Endodermal cell (in vitro differentiated cells): ENCODE measurements at places on chromosomes 2 and 18. TPM values are rescaled to one million over a fixed set of nuclear protein-coding genes. Genes with fewer than 3 reads are reported as not detected.

- H3K4me1 ChIP-seq: no peaks in the 10 kb centered on the region
- no peaks in the 10 kb centered on the region for H3K27me3 ChIP-seq
- H3K36me3 ChIP-seq: no peaks in the 10 kb centered on the region
- DNase-seq: no peak
- no peak overlapping the region for H3K4me3 ChIP-seq
These were observed 140.4 kb upstream of the VRK2 start for GRCh38 chr2:57906152-57906732.

GRCh38 chr2:241272303-241273209 is 42.9 kb downstream of the HDLBP start:
- H3K27me3 ChIP-seq: no peaks in the 10 kb centered on the region
- DNase-seq: peak; percentile 80
- peak overlapping the region; percentile 84 for H3K4me3 ChIP-seq
- H3K4me1 ChIP-seq: peaks cover 9% of the 10 kb centered on the region
- no peak overlapping the region for H3K27ac ChIP-seq
- peaks cover 18% of the 10 kb centered on the region for H3K36me3 ChIP-seq

GRCh38 chr2:208782097-208782496 is 375.5 kb downstream of the PTH2R start:
- H3K36me3 ChIP-seq: no peaks in the 10 kb centered on the region
- no peaks in the 10 kb centered on the region for H3K27me3 ChIP-seq
- no peak for DNase-seq

SMYD1 gene
- total RNA-seq: 0.21 TPM in 1 of 3 replicates, not detected in the others

DNA sequence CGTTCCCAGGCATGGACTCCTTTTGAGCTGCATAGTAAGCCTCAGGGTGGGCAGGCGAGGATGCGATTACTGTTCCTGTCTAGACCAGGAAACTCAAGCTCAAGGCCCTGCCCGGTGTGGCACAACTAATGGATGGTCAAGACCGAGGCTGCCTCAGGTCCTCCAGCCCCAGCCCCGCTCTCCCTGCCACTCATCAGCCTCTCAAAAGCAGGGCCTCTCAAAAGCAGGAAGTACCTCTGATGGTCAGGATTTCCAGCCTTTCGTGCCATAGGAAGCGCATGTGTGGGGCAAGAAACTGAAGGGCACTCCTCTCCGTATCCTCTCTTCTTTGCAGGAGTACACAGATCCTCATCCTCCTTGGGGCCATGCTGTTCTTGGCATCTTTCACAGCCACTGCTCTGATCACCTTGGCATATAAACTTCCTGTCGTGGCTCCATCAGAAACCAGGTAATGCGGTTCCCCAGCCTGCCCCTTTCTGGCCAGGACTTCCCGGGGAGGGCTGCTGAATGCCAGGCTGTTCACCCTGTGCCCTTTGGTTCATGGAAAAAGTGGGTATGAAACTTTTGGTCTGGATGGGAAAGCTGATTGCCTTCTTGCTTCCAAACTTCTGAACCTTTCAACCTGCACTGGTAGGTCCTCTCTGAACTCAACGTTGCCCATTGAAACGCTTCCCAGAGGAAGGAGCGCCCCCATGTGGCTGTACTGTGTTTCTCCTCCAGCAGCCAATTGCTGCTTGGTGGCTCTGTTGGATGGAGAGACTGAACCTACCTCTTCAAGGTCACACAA is 82.8 kb upstream of the SEC11C start:
- H3K36me3 ChIP-seq: no peaks in the 10 kb centered on the region
- DNase-seq: peak; percentile 96
- H3K4me3 ChIP-seq: no peak overlapping the region

GRCh38 chr2:219057709-219058540 is 2.8 kb downstream of the IHH start:
- peak; percentile 95 for DNase-seq
- peaks cover 98% of the 10 kb centered on the region for H3K27me3 ChIP-seq
- H3K4me3 ChIP-seq: peak overlapping the region; percentile 79
- H3K36me3 ChIP-seq: no peaks in the 10 kb centered on the region
- H3K27ac ChIP-seq: no peak overlapping the region
- peaks cover 11% of the 10 kb centered on the region for H3K4me1 ChIP-seq

DNA sequence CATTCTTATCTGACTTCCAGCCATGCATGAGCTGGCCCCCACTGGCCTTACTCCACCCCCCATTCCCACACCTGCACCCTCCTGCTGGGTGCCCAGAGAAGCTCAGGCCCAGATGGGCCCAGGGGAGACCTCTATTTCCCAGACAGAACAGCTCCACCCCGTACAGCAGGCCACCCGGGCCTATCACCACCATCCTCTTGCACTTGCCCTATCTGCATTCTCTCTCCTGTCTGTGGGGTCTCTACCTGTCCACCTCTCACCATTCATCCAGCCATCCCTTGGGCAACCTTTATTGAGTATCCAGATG is 25.3 kb upstream of the TNS1 start:
- DNase-seq: no peak
- H3K27me3 ChIP-seq: peaks cover 9% of the 10 kb centered on the region
- no peaks in the 10 kb centered on the region for H3K4me1 ChIP-seq
- H3K36me3 ChIP-seq: no peaks in the 10 kb centered on the region
- no peak overlapping the region for H3K27ac ChIP-seq
- no peak overlapping the region for H3K4me3 ChIP-seq

- H3K36me3 ChIP-seq: no peaks in the 10 kb centered on the region
- DNase-seq: no peak
- peak overlapping the region; percentile 50 for H3K27ac ChIP-seq
- no peaks in the 10 kb centered on the region for H3K27me3 ChIP-seq
- no peak overlapping the region for H3K4me3 ChIP-seq
These were observed 198.3 kb downstream of the GLI2 start for GRCh38 chr2:120933693-120934573.

DNA sequence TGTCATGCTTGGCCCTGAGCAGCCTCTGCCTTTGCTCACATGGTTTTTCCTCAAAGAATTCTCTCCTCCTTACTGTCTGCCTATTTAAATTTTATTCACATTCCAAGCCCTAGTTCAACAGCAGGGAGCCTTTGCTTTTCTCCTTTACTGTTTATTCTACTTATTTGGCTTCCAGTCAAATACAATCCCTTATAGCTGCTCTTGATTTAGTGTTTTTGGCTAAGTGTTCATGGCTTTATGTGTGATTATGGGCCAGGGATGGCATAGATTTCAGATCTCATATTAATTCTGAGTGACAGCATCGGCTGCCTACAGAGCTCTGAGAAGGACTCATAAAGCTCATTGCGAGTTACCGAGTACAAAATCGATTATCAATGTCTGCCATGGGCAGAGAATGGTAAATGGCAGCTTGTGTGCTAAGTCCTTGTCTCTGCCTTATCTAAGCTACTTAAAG is 106.7 kb downstream of the METTL8 start:
- peak; percentile 68 for DNase-seq
- H3K4me3 ChIP-seq: peak overlapping the region; percentile 54
- no peaks in the 10 kb centered on the region for H3K27me3 ChIP-seq

IGFBP5 gene
- total RNA-seq: 3.6 and 4.3 TPM in 2 replicates

PJVK gene
- total RNA-seq: 4.5 to 5.5 TPM (median 4.7 TPM) in 3 replicates

CNOT11 gene
- 46.1 and 50.0 TPM in 2 replicates for total RNA-seq

DNA sequence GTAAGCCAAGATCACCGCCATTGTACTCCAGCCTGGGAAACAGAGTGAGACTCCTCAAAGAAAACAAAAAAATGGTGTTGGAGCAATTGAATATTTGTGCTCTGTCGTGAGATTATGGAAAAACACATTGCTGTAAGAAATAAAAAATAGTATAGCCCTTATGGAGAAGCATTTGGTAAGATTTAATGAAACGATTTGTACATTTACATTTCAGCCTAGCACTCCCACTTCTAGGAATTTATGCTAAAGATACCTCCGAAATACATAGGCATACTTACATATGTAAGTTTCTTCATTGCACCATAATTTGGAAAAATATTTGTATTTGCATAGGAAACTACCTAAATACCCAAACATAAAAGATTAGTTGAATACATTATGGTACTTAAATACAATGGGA is 8.7 kb upstream of the DTNB start:
- H3K27me3 ChIP-seq: no peaks in the 10 kb centered on the region
- no peaks in the 10 kb centered on the region for H3K4me1 ChIP-seq
- DNase-seq: no peak
- H3K27ac ChIP-seq: no peak overlapping the region
- H3K4me3 ChIP-seq: no peak overlapping the region

GRCh38 chr18:25282282-25282681 is 69.7 kb downstream of the ZNF521 start:
- H3K4me3 ChIP-seq: no peak overlapping the region
- H3K36me3 ChIP-seq: no peaks in the 10 kb centered on the region
- peaks cover 3% of the 10 kb centered on the region for H3K4me1 ChIP-seq
- no peaks in the 10 kb centered on the region for H3K27me3 ChIP-seq

CRYBA2 gene
- total RNA-seq: 2.4 and 3.5 TPM in 2 replicates

SCN2A gene
- 0.02 to 0.23 TPM (median 0.15 TPM) in 3 replicates for total RNA-seq

- H3K36me3 ChIP-seq: no peaks in the 10 kb centered on the region
- H3K27me3 ChIP-seq: no peaks in the 10 kb centered on the region
- H3K4me3 ChIP-seq: no peak overlapping the region
- no peaks in the 10 kb centered on the region for H3K4me1 ChIP-seq
- H3K27ac ChIP-seq: no peak overlapping the region
- DNase-seq: no peak
These were observed 12.5 kb upstream of the TGOLN2 start for GRCh38 chr2:85340034-85340892.

KIAA2012 gene
- total RNA-seq: 0.19 to 0.72 TPM (median 0.62 TPM) in 3 replicates

- DNase-seq: peak; percentile 38
- no peaks in the 10 kb centered on the region for H3K27me3 ChIP-seq
- no peaks in the 10 kb centered on the region for H3K4me1 ChIP-seq
- H3K27ac ChIP-seq: no peak overlapping the region
These were observed 18.2 kb upstream of the GPR55 start for GRCh38 chr2:230942920-230943896.

GRCh38 chr18:32468147-32468845 is 2.4 kb downstream of the GAREM1 start:
- no peak overlapping the region for H3K4me3 ChIP-seq
- H3K27ac ChIP-seq: no peak overlapping the region
- H3K36me3 ChIP-seq: no peaks in the 10 kb centered on the region
- H3K27me3 ChIP-seq: peaks cover 16% of the 10 kb centered on the region
- H3K4me1 ChIP-seq: peaks cover 11% of the 10 kb centered on the region
- DNase-seq: no peak

GRCh38 chr2:54955358-54956110 is 94.7 kb downstream of the RTN4 start:
- H3K4me1 ChIP-seq: no peaks in the 10 kb centered on the region
- no peak overlapping the region for H3K27ac ChIP-seq
- no peak overlapping the region for H3K4me3 ChIP-seq
- H3K27me3 ChIP-seq: no peaks in the 10 kb centered on the region

- H3K4me3 ChIP-seq: no peak overlapping the region
- no peaks in the 10 kb centered on the region for H3K27me3 ChIP-seq
- no peak for DNase-seq
- no peaks in the 10 kb centered on the region for H3K4me1 ChIP-seq
- H3K36me3 ChIP-seq: no peaks in the 10 kb centered on the region
These were observed 93.5 kb upstream of the ZNF521 start for GRCh38 chr18:25445430-25445829.

DNA sequence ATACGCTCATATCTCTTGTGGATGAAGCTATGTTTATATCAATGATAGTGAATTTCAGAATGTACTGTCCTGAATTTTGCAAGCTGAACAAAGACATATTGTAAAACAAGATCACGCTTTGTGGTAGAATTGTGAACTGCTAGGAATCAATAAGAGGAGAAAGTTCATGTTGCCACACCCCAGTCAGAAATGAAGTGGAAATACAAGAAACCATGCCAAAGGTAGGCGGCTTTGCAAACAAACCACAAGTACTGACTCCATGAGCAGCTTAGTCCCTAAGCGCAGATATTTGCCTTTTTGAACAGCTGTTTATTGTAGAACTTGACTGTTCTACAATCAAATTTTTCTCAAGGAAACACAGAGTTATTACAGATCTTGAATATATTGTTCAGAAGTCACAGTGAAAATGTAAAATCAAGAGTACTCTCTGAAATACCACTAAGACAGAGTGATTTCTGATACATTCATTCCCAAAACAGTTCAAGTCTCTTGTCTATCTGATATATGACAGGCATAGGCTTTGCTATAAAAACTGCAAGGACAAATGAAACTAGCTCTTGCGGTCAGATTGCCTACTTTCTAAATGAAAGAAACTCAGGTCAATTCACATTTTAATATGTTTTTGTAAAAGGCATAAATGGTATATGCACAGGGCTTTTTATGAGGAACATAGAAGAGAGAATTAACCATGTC is 120.9 kb upstream of the CDH19 start:
- H3K36me3 ChIP-seq: no peaks in the 10 kb centered on the region
- no peaks in the 10 kb centered on the region for H3K27me3 ChIP-seq
- H3K4me1 ChIP-seq: no peaks in the 10 kb centered on the region
- no peak overlapping the region for H3K27ac ChIP-seq
- H3K4me3 ChIP-seq: no peak overlapping the region

NDUFAF7 gene
- 29.9 to 41.4 TPM (median 35.2 TPM) in 3 replicates for total RNA-seq

- DNase-seq: no peak
- H3K4me1 ChIP-seq: no peaks in the 10 kb centered on the region
- no peak overlapping the region for H3K4me3 ChIP-seq
These were observed 97.1 kb downstream of the ITGA4 start for GRCh38 chr2:181554061-181554830.

GRCh38 chr2:99662761-99663341 is 173.0 kb upstream of the REV1 start:
- H3K4me3 ChIP-seq: no peak overlapping the region
- no peaks in the 10 kb centered on the region for H3K4me1 ChIP-seq
- peak overlapping the region; percentile 78 for H3K27ac ChIP-seq
- no peaks in the 10 kb centered on the region for H3K36me3 ChIP-seq
- H3K27me3 ChIP-seq: no peaks in the 10 kb centered on the region
- DNase-seq: no peak

CNGA3 gene
- total RNA-seq: 0.26 TPM in 1 of 3 replicates, not detected in the others

LAMA3 gene
- 0.58 to 0.73 TPM (median 0.61 TPM) in 3 replicates for total RNA-seq

- no peaks in the 10 kb centered on the region for H3K4me1 ChIP-seq
- H3K27me3 ChIP-seq: no peaks in the 10 kb centered on the region
- no peak overlapping the region for H3K4me3 ChIP-seq
These were observed 43.5 kb downstream of the CWC22 start for GRCh38 chr2:179963626-179964025.

WDR43 gene
- 72.8 and 77.7 TPM in 2 replicates for total RNA-seq

GRCh38 chr2:224094413-224094812 is 55.3 kb upstream of the SERPINE2 start:
- no peaks in the 10 kb centered on the region for H3K27me3 ChIP-seq
- H3K4me1 ChIP-seq: no peaks in the 10 kb centered on the region
- no peaks in the 10 kb centered on the region for H3K36me3 ChIP-seq
- H3K27ac ChIP-seq: no peak overlapping the region

DNA sequence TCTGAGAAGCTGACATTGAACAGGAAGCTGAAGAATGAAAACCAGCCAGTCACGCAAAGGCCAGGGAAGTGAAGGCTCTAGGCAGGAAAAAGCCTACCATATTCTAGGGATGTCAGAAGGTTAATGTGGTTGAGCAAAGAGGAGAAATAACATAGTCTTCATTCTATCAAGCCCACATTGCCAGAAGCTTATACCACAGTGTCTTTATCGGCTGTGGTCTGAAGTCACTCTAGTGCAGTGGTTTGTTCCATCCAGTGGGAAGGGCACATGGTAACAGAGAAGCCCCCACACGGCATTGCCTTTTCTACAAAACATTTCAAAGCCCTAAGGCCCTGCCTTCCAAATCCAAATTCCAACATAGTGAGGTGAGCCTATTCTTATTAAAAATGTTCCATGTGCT is 311.3 kb downstream of the TNS1 start:
- peaks cover 20% of the 10 kb centered on the region for H3K4me1 ChIP-seq
- peaks cover 23% of the 10 kb centered on the region for H3K27me3 ChIP-seq
- H3K27ac ChIP-seq: no peak overlapping the region

- no peaks in the 10 kb centered on the region for H3K36me3 ChIP-seq
- H3K4me3 ChIP-seq: no peak overlapping the region
- DNase-seq: peak; percentile 72
- H3K27ac ChIP-seq: no peak overlapping the region
These were observed 828 bp downstream of the CIB4 start for GRCh38 chr2:26640331-26640745.

EXOC6B gene
- total RNA-seq: 35.9 to 56.2 TPM (median 51.3 TPM) in 3 replicates

ANKRD53 gene
- total RNA-seq: 0.52 and 0.97 TPM in 2 replicates
